ENCODE measurements at places on chromosomes 12 and 14. TPM values are rescaled to one million over a fixed set of nuclear protein-coding genes. Genes with fewer than 3 reads are reported as not detected.

GRCh38 chr14:105908006-105908405 lies 381.6 kb downstream of the TMEM121 start:
- no peak for DNase-seq

- DNase-seq, result no peak
Observed at GRCh38 chr14:25050269-25051150, 563 bp upstream of the STXBP6 start.

DNA sequence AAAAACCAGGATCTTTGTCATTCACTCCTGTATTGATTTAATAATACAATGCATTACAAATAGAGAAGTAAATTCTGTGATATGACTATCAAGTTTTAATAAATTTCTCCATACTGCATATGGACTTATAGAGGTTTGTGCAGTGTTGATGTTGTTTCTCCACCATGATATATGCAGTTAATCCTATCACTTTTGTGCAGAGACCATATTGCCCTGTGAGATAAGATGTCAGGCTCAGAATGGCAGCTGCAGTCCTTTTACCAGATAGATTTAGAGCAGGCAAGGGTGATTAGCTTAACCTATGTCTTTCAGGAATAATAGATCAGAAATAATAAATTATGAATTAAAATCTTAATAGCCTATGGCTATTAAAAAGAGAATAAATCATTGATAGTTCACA lies 38.6 kb upstream of the KCNJ8 start:
- DNase-seq, result no peak

GRCh38 chr12:26028953-26029735 lies 70.7 kb downstream of the RASSF8 start:
- no peak for DNase-seq

GRCh38 chr12:21553329-21553675 lies 27.2 kb downstream of the SPX start:
- no peak for DNase-seq

GRCh38 chr12:53391724-53392123 lies 11.7 kb downstream of the SP1 start:
- no peak for DNase-seq

DNA sequence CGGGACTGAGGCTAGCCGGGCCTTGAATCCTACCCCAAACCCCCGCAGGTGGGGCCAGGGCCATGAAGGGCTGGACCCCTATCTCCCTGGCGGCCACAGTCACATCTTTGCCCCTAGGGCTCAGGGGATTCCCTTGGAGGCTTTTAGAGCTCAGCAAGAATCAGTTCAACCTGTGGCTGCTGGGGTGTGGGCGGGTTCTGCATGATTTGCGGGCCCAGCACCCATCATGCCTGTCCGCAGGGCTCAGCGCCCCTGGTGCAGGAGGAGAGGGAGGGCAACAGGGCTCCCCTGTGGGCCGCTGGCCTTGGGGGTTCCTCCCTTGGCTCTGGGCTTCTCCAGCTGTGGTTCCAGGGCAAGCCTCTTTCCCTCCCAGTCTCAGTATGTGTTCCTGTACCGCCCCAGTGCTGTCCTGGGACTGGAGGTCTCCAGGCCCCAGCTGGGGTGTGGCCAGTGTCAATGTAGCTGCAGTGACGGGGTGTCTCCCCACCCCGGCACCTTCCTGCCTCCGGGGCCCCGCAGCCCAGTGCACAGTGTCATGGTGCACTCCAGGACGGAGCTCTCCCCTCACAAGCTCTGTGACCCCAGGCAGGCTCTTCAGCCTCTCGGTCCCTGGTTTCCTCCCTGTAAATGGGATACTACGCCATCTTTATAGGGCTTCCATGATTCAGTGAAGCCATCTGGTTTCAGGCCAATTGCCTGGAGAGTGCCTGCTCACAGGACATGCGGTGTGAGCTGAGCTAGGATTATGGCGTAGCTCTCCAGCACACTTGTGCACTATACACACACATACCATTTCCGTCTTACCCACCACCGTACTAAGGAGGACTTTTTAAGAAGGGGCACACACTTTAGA lies 9.9 kb upstream of the LBHD2 start:
- peak; percentile 58 for DNase-seq

GRCh38 chr14:101037021-101037817 lies 133.7 kb upstream of the RTL1 start:
- no peak for DNase-seq

DNA sequence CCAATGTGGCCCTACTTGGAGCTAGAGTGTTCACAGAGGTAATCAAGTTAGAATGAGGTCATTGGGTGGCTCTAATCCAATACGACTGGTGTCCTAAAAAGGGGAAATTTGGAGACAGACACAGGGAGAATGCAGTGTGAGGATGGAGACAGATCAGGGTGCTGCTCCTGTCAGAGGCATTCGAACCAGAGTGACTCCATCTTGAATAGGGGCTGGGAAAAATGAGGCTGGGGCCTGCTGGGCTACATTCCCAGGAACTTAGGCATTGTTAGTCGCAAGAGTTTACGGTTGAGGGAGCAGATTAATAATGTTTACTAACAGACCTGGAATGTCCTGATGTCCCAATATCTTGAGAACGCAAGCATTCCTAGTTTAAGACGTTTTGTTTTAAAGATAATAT lies 20.2 kb downstream of the TNFAIP2 start:
- DNase-seq, result no peak

DNA sequence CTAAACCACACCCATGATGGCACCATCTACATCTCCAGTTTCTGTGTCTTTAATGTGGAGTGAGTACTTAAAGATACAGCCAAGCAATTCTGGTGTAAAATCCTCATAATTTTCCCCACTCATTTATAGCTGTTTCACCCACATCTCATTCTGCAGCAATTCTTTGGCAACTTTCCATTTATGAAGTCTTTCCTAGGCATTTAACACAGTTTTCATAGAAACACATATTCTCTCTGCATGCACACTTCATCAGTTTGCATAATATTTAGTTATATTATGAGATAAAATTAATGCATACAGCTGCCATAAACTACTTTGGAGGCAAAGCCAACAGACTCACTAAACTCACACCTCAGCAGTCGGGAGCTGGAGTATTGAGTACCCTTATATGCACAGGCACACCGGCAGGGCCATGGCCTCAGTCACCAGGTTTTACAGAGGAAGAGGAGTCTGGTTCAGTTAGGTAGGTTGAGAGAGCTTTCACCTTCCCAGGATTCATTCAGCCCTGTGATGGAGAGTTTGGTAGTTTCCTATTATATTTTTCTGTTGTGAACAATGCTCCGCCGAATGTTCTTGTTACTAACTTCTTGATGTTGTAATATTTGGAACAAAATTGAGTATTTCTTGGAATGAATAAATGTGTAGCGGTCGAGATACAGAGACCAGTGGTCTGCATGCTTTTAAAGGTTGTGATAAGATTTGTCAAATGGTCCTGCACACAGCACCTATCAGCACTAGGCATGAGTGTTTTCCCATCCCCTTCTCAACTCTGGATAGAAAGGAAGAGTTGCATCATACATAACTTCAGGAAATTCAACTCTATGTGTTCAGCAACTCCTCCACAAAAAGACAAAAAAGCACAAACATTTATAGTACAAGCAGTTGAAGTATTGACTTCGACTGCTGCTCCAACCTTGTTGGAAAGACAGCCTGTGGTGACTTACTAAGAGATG lies 123.5 kb downstream of the TTC8 start:
- no peak for DNase-seq

Gene SLC6A15
- not detected for polyA plus RNA-seq

GRCh38 chr12:100624571-100624970 lies 51.1 kb downstream of the GAS2L3 start:
- no peak for DNase-seq

Gene TAC3
- polyA plus RNA-seq, result not detected

Gene CACNB3
- 5.7 TPM for polyA plus RNA-seq

GRCh38 chr14:31690056-31690455 lies 128.9 kb downstream of the NUBPL start:
- DNase-seq, result no peak

- peak; percentile 71 for DNase-seq
Observed at GRCh38 chr12:120231316-120232011, 30.6 kb upstream of the RPLP0 start.

Gene ART4
- 1.3 TPM for polyA plus RNA-seq

- DNase-seq, result no peak
Observed at GRCh38 chr12:91177381-91177780, 5.2 kb downstream of the DCN start.

DNA sequence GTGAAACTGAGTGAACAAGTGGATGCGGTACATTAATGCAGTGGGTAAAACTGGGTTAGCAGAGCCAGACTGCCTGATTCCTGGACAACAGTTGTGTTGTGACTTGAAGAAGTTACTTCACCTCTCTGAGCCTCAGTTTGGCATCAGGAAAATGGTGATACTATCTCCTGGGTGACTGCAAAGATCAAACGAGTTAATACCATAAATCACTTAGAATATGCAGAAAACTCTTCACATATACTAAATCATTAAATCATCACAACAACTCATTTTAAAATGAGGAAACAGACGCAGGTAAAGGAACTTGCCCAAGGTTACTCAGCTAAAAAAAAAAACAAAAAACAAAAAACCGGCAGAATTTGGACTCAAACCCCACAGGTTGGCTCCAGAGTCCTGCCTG lies 811 bp downstream of the MTERF2 start:
- no peak for DNase-seq

Gene CIROP
- polyA plus RNA-seq, result not detected

- no peak for DNase-seq
Observed at GRCh38 chr14:65462411-65462810, 49.9 kb downstream of the FUT8 start.

GRCh38 chr12:69639400-69640016 lies 28.8 kb upstream of the LRRC10 start:
- peak; percentile 68 for DNase-seq

Gene FAM181A
- not detected for polyA plus RNA-seq

- no peak for DNase-seq
Observed at GRCh38 chr12:122079033-122079531, 526 bp downstream of the MLXIP start.

Gene SLC38A6
- polyA plus RNA-seq, result 1.8 TPM

- DNase-seq, result no peak
Observed at GRCh38 chr14:79094951-79095350, 924.8 kb downstream of the NRXN3 start.

Gene DLGAP5
- polyA plus RNA-seq, result not detected

GRCh38 chr12:120062976-120063579 lies 53.5 kb downstream of the RAB35 start:
- DNase-seq, result no peak

GRCh38 chr12:46499901-46500300 lies 127.3 kb upstream of the SLC38A2 start:
- no peak for DNase-seq

DNA sequence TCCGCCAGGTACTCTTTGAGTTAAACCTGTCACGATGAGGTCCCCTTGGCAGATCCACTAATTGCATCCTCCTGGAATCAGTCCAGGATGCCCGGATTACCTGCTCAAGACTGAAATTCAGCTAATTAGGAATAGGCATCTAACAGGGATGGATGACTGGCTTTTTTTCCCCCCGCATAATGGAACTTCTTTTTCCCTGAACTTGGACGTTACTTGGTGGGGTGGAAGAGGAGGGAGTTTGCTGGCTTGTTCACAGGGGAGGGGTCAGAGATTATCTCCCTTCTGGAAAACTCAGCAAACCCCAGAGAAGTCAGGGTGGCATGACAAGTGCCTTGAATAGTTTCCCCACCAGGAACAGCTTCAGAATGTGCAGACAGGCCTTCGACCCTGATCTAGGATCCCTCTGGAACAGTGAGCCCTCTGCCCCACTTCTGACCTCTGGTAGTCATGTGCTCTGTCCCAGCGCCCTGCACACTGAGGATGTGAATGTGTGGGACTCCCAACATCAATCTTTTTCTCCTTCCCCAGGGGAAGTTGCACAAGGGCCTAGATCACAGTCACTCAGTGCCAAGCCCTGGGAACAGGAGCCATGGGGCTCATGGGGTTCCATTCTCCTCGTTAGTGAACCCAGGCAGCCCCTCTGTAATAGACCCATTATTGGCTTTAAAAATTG lies 142.5 kb downstream of the SMOC1 start:
- DNase-seq, result no peak

Gene TAS2R42
- not detected for polyA plus RNA-seq

GRCh38 chr14:91911474-91912032 lies 35.9 kb downstream of the FBLN5 start:
- no peak for DNase-seq

DNA sequence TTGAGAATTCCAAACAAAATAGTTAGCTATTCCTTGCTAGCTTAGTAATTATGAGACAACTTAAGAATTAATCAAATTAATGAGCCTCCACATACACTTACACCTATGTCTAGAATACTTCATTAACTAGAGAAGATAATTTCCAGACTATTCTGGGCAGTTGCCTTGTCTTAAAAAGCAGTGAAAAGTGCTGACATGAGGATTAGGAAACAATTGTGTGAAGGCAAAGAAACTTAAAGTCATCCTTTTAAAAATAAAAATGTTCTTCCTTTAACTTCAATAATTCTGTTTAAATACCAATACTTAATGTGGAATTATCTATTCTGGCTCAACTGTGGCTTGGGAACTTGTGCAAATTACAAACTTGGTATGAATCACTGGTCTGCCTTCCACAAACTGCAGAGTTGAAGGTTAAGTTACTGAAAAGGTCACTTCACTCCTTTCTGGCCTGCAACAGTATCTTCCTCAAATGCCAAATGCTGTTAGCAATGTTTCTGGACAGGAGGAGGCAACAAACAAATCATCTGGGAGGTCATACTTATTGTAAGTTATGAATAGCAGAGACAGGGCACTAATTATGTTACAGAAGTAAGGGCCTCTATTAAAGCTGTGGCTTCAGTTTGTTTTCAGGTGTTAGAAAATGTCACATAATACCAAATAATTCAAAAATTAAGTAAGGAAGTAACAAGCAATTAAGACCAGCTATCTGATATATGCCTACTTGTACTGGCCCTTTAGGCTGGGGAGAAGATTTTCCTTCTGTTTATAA lies 19.2 kb downstream of the PPTC7 start:
- DNase-seq, result no peak

DNA sequence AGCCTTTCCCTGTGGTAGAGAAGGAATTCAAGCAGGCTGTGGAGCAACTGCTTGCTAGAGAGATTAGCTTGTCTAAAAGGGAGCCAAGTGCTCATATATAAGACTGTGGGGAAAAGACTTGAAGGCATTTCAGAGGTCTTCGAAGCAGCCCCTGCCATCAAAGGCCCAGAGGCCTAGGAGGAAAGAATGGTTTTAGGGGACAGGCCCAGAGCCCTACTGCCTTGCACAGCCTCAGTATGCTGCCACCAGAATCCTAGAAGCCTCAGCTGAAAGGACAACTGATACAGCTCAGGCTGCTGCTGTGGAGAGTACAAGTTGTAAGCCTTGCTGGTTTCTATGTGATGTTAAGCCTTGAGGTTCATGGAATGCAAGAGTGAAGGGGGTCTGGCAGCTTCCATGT lies 109.9 kb downstream of the DERA start:
- no peak for DNase-seq

Gene NRIP2
- polyA plus RNA-seq, result 1.9 TPM

GRCh38 chr12:92096346-92097136 lies 49.1 kb downstream of the BTG1 start:
- no peak for DNase-seq

DNA sequence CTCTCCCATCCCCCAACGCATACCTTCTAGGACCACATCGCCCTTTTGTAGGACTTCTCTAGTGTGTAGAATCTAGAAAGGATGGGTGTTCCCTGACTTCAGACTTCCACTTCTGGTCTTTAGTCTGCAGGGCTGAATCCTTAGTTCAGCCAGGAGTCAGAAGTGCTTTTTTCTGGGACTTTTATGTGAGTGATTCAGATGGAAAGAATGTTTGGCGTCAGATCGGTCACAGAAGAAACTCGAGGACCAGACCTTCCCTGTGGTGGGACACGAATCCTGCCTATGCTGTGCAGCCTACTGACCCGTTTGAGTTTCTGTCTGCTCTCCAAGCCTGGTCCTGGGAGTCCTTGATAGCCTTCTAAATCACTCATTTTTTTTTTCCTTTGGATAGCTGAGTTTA lies 165.4 kb upstream of the SSTR1 start:
- DNase-seq, result no peak

Gene ALG10B
- polyA plus RNA-seq, result 2.6 TPM
